Omental fat pad (tissue), 4 donors: ENCODE measurements at places on chromosomes 13 and 19.
A peak's percentile ranks its signal among the peaks of the same experiment; 100 is the strongest.

- no peak for DNase-seq
Measured at GRCh38 chr13:46648166-46648607, 95.2 kb downstream of the LRCH1 start.

DNA sequence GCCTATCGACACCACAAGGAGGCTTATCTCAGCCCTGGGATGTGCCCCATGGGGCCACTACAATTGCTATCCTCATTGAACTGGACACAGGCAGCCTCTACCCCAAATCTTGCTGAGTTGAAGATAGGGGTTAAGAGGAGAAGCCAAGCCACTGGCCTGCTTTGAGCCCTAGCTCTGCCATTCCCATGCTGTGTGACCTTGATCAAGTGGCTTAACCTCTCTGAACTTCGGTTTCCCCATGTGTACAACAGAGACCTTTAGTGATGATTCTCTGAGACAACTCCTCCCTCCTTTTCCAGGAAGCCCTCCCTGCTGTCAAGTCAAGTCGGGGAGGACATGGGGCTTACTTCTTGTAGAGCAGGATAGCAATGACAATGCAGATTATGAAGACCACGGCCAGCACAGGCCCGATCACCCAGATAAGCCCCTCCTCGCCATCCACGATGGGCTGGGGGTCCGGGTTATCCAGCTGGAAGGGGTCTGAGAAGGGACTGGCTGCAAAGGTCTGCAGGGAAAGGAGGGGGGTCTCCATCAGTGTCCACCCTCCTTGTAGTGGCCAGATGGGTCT is 121.6 kb downstream of the PTPRS start:
- no peak for DNase-seq

- no peak for DNase-seq
Measured at GRCh38 chr13:63088226-63088625, 1672.6 kb upstream of the PCDH20 start.

DNA sequence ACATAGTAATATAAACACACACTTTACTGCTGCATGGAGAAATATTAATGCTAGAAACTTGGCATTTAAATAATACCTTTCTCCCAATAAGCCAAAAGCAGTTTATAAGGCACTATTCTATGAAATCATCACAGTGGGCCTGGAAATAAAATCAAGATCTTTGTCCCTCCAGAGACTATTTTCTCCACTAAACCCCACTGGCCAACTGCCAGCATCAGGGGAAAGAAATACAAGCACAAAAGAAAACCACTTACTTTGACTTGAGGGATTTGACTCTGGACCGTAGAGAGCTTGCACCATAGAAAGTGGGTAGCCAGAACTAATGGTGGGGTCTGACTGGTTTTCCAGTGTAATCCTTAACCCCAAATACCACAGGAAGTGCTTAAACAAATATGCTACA is 71.9 kb downstream of the DCLK1 start:
- no peak for DNase-seq

DNA sequence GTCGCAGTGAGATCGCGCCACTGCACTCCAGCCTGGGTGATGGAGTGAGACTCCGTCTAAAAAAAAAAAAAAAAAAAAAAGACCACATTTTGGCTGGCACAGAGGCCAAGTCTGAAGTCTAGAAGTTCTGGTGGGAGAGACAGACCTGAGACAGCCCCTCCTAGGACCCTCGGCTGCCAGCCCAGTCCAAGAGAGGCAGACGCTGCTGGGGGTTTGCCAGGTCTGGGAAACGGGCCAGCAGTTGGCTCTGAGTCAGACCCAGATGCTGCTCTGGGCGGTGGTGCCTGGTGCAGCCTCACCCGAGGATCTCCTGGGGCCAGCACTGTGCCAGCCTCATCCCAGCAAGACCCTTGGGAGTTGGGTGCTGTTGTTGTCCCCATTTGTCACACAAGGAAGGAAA is 5.8 kb downstream of the FCHO1 start:
- DNase-seq = peak; percentile 71

- DNase-seq = no peak
Measured at GRCh38 chr19:1166872-1167573, 7.0 kb downstream of the SBNO2 start.

DNA sequence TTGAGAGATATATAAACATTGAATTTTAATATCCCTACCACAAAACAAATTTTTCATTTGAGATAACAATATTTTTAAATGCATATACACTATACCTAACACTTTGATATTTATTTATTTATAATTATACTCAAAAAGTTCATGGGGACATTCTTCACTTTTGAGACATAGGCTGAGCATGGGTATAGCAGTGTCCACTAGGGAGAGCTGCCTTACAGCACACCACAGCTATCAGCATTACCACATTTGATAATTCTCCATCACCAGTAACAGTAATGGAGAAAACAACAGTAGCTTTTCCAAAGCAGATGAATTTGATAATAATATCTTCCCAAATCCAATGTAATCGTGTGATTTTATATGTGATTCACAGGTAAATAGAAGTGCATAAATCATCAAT is 626.1 kb downstream of the DACH1 start:
- DNase-seq = no peak

DNA sequence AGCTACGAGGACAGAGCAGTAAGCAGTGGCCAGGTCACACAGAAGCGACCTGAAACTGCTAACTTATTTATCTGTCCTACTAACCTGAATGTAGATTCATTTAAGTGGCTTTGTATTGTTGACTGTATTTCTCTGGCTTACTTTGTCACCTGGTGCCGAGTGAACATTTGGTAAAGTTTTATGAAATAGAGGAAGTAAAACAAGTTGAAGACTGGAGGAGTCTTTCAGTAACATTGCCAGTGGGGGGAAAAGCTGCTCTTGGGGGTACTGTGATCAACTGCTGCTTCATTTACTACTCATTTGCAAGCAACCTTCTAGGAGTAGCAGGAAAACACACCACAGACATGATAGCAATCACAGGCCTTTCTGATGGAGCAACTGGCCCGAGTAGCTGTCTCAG is 615.0 kb downstream of the FGF9 start:
- no peak for DNase-seq

DNA sequence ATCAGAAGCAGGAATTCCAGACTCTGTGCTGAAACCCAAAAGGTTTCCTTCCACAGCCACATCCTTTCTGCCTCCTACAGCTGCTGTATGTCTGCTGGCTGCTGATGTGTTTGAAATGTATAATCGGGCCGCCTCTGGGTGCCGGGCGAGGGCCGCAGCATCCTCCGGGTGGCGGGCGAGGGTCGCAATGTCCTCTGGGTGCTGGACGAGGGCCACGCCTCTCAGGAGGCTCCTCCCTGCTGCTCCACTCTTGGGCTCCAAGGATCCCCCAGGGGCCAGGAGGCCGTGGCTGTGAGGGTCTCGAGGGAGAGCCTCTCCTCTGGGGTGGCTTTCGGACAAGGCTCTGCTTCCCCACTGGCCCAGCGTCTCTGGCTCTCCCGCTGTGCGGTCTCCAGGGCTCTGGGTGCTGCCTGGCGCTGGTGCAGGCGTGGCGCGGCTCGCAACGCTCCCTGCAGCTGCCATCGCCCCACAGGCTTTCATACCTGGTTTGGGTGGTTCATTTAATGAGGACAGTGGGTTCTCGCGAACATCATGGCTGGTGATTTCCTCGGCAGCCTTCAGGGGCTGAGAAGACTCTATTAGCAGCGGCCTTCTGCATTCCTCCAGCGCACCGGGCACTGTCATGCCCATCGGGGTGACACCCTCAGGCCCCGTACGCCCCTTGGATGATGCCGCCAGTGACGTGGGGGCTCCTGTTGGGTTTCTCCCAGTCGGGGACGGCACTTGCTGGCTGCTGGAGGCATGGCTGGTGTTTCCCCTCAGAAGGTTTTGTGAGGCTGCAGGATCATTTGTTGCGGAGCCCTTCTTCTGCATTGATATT is 41.8 kb upstream of the GRTP1 start:
- DNase-seq = no peak

DNA sequence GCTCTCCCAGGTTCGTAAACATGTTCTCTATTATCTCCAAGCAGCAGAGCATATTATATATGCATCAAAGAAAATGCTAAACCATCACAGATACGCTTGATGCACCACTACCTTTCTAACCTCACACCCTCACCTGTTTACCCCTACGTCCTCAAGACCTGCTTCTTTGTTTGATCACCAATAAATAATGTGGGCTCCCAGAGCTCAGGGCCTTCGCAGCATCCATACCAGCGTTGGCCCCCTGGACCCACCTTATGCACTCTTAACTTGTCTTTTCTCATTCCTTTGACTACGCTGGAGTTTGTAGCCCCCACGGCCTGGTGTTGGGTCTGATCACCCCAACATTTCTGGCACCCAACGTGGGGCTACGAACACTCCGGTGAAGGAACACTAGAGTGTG is 10.0 kb upstream of the ZNF443 start:
- no peak for DNase-seq

GRCh38 chr13:99275093-99275469 is 16.9 kb upstream of the GPR18 start:
- DNase-seq = no peak

DNA sequence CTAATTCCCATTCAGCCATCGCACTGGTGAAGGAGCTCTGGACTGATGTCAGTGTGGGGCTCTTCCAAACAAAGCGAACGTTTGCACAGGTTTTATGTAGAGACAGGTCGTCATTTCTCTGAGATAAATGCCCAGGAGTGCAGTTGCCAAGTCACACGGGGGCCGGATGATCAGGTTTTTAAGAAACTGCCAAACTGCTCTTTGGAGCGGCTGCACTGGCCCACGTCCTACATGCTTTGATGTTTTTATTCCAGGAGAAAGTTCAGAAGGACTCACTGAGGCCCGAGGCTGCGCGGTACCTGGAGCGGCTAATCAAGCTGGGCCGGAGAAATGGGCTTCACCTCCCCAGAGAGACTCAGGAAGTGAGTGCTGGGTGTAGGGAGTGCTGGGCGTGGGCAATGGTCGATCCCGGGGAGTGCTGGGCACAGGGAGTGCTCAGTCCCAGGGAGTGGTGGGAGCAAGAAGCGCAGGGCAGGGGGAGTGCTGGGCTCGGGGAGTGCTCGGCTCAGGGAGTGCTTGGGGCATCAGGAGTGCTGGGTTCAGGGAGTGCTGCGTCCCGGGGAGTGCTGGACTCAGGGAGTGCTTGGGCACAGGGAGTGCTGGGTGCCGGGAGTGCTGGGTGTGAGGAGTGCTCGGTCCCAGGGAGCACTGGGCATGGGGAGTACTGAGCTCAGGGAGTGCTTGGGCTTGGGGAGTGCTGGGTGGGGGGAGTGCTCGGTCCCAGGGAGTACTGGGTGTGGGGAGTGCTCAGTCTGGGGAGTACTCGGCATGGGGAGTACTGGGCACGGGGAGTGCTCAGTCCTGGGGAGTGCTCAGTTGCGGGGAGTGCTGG is 10.7 kb downstream of the THOP1 start:
- DNase-seq = no peak
